Panc1 (cell line): ENCODE measurements at places on chromosomes 11 and 22.

DNA sequence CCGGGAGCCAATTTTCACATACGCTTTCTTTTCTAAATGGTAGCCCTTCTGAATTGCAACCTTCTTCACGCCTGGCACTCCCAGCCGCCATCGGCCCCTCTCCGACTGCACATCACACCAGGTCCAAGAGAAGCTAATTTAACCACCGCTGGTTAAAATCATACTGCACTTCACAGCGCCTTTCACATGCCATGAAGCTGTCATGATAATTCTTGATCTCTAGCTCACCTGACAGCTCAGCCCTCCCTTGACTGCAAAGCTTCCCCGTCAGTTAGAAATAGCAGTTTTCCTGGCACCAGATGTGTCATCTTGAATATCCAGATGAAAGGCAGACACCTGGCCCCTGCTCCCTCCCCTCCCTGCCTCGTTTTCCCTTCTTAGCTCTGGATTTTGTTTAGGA is 101.4 kb downstream of the ARL14EP start:
- no peaks in the 10 kb centered on the region for H3K27me3 ChIP-seq
- H3K36me3 ChIP-seq: no peaks in the 10 kb centered on the region
- H3K4me1 ChIP-seq: no peaks in the 10 kb centered on the region
- no peak for DNase-seq
- H3K27ac ChIP-seq: no peak overlapping the region

GRCh38 chr11:64077607-64078006 is 41.9 kb downstream of the FLRT1 start:
- peaks cover 4% of the 10 kb centered on the region for H3K4me1 ChIP-seq
- no peak overlapping the region for H3K27ac ChIP-seq
- DNase-seq: no peak
- H3K27me3 ChIP-seq: no peaks in the 10 kb centered on the region
- H3K36me3 ChIP-seq: no peaks in the 10 kb centered on the region
- H3K4me3 ChIP-seq: no peak overlapping the region

DNA sequence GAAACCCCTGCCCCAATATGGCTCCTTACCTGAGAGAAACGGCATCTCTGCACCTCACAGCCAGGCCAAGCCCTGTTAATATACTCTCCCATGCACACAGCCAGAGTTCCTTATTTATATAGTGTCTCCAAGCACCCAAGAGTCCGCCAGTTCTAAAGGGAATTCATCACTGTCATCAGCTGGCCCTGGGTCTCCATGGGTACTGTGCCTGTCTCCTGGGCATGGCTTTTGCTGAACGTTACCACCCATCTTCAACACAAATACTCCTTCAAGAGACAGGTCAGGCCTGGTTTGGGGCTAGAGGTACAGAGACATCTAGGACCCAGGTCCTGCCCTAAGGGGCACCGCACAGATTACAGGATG is 1.6 kb upstream of the ATG16L2 start:
- H3K4me1 ChIP-seq: peaks cover 10% of the 10 kb centered on the region
- H3K27ac ChIP-seq: peak overlapping the region; percentile 73
- no peak for DNase-seq
- H3K4me3 ChIP-seq: peak overlapping the region; percentile 97
- no peaks in the 10 kb centered on the region for H3K27me3 ChIP-seq
- H3K36me3 ChIP-seq: no peaks in the 10 kb centered on the region

- H3K4me3 ChIP-seq: no peak overlapping the region
- H3K4me1 ChIP-seq: 0 out of 2 replicates have a peak, but pooled peaks cover 1% of the 10 kb centered on the region
- DNase-seq: no peak
- no peaks in the 10 kb centered on the region for H3K27me3 ChIP-seq
- no peak overlapping the region for H3K27ac ChIP-seq
These were observed 14.9 kb downstream of the FAM118B start for GRCh38 chr11:126226334-126227084.

- peaks cover 59% of the 10 kb centered on the region for H3K4me1 ChIP-seq
- DNase-seq: no peak
- peak overlapping the region; percentile 83 for H3K27ac ChIP-seq
These were observed 65.8 kb upstream of the WNT7B start for GRCh38 chr22:46042786-46043185.

DNA sequence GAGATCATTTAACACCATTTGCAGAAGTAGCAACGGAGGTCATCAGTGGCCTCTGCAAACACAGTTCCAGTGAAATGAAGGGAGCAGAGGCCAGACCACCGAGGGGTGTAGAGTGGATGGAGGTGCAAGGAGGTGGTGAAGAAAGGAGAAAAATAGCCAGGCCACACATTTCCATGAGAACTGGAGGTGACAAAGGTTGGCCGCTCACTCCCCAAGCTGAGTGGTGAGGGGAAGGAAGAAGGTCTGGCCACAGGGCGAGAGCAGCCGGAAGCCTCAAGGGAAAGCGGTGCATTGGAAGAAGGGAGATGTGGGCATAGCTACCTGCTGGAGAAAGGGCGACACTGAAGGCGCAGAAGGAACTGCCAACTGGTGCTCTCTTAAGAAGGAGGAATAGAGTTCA is 20.1 kb upstream of the TMPRSS4 start:
- H3K27me3 ChIP-seq: no peaks in the 10 kb centered on the region; the same call in 1 of the 2 replicates
- H3K27ac ChIP-seq: no peak overlapping the region
- no peak for DNase-seq
- no peaks in the 10 kb centered on the region for H3K4me1 ChIP-seq
- no peaks in the 10 kb centered on the region for H3K36me3 ChIP-seq

- H3K4me1 ChIP-seq: no peaks in the 10 kb centered on the region
- DNase-seq: no peak
- no peak overlapping the region for H3K27ac ChIP-seq
- H3K27me3 ChIP-seq: no peaks in the 10 kb centered on the region
- H3K4me3 ChIP-seq: no peak overlapping the region
These were observed 1289.4 kb downstream of the FAM181B start for GRCh38 chr11:81444297-81444696.

DNA sequence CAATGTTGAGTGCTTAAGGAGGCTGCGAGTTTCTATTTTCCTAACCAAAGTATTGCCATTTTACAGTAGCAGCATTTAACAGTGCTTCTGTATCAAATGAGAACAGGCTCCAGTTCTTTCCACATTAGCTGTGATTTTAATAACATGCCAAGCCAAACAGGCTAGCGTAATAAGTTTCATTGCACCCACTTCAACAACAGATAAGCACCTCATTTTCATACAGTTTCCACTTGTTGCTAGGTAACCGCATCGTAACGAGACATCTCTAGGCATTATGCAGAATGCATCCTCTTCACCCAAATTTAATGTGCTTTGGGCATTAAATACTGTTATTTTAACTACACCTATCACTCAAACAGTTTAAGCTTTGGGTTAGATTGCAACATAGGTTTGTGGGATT is 79.0 kb downstream of the CADM1 start:
- H3K27ac ChIP-seq: no peak overlapping the region
- DNase-seq: no peak
- H3K36me3 ChIP-seq: no peaks in the 10 kb centered on the region
- H3K4me1 ChIP-seq: no peaks in the 10 kb centered on the region

GRCh38 chr11:34749666-34750659 is 129.1 kb downstream of the EHF start:
- H3K27ac ChIP-seq: no peak overlapping the region
- no peaks in the 10 kb centered on the region; the same call in 1 of the 2 replicates for H3K27me3 ChIP-seq
- no peaks in the 10 kb centered on the region; the same call in 1 of the 2 replicates for H3K4me1 ChIP-seq
- no peaks in the 10 kb centered on the region for H3K36me3 ChIP-seq
- DNase-seq: no peak
- H3K4me3 ChIP-seq: no peak overlapping the region
